ENCODE measurements at places on chromosomes 4 and X. TPM values are rescaled to one million over a fixed set of nuclear protein-coding genes. Genes with fewer than 3 reads are reported as not detected.

- no peak for DNase-seq
Observed at GRCh38 chrX:17818726-17819125, 42.4 kb downstream of the RAI2 start.

DNA sequence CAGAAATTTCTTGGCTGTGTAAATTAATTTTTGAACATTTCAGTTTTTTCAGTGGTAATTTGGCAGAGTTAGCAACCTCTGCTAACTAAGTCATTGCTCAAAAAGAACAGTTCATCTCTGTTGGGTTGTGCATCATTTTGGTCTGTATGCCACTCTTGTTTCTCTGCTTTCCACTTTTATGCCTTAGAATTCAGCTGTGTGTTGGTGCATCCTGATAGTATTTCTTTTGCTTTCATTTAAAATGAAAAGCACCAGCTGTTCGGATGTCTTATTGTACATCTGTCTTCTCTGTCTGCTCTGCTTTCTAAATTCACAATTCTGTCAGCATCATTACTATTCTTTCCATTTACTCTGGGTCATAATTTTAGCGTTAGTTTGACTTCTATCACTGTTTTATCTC is 388.2 kb upstream of the NDST4 start:
- DNase-seq: no peak

- no peak for DNase-seq
Observed at GRCh38 chrX:105608745-105609144, 213.6 kb upstream of the NRK start.

The MECP2 gene
- 8.4 TPM for total RNA-seq

The SYNPO2 gene
- total RNA-seq: 1.7 TPM

DNA sequence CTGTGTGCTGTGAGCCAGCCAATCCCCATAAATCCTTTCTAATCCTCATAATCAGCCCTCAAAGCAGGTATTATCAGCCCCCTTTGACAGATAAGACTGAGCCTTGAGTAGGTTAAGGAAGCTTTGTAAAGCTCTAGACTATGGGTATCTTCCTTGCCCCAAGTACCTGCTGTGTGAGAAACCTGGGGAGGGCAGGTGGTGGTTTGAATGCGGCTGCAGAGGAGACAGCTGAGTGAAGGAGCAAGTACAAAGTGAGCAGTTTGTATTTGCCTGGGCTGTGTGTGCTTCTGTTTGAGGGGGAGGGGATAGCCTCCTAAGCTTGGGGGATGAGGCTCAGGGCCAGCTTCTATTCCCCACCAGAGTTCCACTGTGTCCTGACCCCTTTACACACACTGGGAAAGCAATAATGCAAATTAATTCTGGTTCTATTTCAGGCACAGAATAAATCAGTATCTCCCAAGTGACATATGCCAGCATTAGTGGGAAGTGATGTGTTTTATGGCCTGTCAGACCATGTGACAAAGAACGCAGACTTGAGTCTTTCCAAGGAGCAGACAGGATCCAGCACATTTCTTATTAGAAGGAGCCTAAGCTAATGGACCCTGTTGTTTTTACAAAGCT is 63.5 kb downstream of the EVC start:
- no peak for DNase-seq

GRCh38 chr4:139808808-139809756 is 143.5 kb downstream of the MGST2 start:
- peak; percentile 17 for DNase-seq

GRCh38 chrX:129781134-129781672 is 1.5 kb downstream of the SASH3 start:
- no peak for DNase-seq

- DNase-seq: peak; percentile 60
Observed at GRCh38 chr4:73897380-73898136, 28.4 kb downstream of the CXCL1 start.

- no peak for DNase-seq
Observed at GRCh38 chr4:160352637-160353036, 1249.8 kb downstream of the RAPGEF2 start.

The EXOC1L gene
- not detected for total RNA-seq

The MAGEA10 gene
- not detected for total RNA-seq

The TBC1D8B gene
- 10.4 TPM for total RNA-seq

DNA sequence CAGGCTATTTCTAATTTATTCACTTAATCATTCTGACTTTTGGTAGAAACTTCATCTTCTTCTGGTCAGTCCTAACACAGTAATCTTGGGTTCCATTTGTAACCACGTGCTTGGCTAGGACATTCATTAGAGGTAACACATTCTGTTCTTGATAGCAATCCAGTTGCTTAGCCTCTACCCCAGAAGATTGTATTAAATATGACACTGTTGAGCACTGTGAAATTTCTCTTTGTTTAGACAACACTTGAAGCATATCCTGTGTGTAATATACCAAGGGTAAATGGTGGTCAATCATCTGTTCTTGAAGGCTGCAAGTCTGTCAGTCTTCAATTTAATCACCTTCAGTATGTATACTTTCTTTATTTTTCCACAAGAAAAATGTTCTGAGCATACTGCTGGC is 523.0 kb downstream of the ANKRD50 start:
- peak; percentile 6 for DNase-seq

- DNase-seq: no peak
Observed at GRCh38 chr4:16055873-16056272, 27.9 kb downstream of the PROM1 start.

- DNase-seq: no peak
Observed at GRCh38 chr4:2943364-2944090, 19.7 kb downstream of the NOP14 start.

DNA sequence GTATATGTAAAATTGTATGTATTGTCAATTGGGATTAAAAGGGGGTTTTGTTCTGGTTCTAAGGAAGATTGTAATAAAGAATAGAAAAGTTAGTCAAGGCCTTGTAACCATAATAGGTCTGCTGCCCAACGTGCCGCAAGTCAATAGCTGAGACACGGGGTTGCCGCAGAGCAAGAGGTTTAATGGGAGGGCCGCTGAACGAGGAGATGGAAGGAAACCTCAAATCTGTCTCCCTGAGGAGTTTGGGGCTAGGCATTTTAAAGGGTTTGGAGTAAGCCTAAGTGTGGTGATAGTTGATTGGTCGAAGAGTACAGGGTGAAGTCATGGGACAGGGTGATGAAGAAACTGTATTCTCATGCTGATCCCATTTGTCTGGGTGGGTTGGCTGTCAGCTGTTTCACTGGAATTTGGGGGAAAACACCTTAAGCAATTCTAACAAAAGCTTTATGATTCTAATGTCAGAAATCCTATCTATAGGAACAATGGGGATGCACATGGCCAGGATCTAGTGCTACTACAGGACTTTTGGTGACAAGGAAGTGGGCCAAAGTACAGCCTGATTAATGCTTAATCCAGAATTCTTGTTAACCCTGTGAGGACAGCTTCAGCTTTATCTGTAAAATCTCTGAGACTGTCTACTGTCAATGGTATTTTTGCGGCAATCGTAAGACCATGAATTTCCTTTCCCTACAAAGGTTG is 86.9 kb downstream of the RELL1 start:
- no peak for DNase-seq

The GAGE10 gene
- total RNA-seq: not detected

- peak; percentile 74 for DNase-seq
Observed at GRCh38 chr4:11700751-11701226, 272.1 kb upstream of the HS3ST1 start.

GRCh38 chrX:75746891-75747639 is 38.0 kb downstream of the MAGEE2 start:
- no peak for DNase-seq

DNA sequence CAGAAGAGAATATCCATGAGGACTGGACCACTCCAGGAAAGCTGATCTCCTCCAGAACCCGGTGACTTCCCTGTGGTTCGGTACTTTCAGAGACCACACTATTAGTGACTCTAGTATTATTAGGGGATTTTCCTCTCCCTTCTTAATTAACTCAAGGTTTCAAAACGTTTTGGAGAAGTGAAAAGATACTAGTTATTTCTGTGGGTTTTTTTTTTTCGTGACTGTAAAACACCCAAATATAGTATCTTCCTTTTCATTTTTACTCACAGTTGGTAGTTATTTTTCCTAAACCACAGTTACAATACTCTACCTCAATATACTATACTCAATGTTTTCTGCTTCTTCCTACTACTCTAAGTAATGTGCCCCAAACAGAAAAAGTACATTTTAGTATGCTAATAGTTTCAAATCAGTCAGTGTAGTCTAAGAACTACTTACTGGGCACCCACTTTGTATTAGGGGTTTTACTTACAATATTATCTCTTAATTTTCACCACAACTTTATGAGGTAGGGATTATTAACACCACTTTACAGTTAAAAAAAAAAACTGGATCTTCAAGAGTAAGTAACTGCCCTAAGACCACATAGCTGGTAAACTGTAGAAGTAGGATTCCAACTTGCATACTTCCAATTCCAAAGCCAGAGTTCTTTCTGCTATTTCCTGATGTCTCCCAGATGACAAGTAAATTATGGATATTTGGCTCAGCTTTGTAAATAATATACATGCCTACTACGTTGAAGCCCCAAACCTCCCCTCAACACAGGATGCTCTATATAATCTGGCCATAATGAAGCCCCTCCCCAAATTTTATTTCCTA is 45.0 kb downstream of the SLC9A7 start:
- peak; percentile 22 for DNase-seq

The NHS gene
- 0.90 TPM for total RNA-seq

DNA sequence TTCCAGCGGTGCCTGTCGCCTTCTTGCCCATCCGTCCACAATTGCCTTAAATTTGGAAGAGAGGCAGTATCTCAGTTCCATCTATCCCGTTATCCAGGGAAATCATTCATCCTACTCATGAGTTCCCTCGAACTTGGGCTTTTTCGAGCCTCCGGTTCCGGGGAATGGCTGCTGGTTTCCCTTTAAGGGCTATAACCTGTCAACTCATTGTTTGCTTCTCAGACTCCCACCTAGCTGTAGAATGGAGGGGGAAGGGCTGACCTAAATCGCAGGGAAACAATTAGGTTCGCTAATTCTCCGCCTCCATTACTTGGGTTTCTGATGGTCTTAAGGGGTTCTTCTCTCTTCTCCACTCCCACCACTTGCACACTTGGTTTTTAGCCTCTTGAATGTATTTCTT is 1.2 kb downstream of the UCHL1 start:
- DNase-seq: no peak

The HADH gene
- total RNA-seq: 6.7 TPM

The SPIN3 gene
- total RNA-seq: 4.4 TPM

The EDA2R gene
- 23.8 TPM for total RNA-seq

DNA sequence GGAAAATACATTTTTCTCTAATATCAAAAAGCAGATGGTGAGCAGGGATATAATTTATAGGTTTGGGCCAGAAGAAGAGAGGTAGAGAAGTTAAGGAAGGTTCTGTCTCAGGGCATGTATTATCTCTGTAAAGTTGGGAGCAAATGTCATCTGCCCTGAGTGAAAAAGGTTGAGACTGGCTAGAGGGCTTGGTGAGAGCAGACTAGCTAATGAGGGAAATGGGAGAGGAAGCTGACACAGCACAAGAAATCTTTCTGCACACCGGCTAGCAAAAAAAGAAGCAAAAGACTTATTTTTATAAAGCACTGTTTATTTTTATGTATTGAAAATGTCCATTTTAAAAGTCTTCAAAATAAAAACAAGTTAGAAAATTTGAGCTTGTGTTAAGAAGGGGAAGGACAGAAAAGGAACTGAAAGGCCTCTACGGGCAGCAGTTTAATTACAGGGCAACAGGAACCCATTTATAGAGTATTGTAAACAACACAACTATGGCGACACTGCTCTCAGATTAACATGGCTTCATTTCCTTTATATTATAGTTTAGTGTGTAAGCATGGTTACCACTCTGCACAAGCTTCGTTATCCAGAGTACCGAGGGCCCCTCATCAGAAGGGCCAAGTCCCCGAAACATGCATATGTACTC is 17.4 kb downstream of the CD40LG start:
- DNase-seq: no peak
